ENCODE measurements at places on chromosomes 5 and 9. TPM values are rescaled to one million over a fixed set of nuclear protein-coding genes. Genes with fewer than 3 reads are reported as not detected.

- no peak for DNase-seq
Measured at GRCh38 chr5:123340928-123341327, 82.3 kb downstream of the CEP120 start.

ENHO gene
- 53.4 TPM for total RNA-seq

ECSCR gene
- total RNA-seq, result 4.9 TPM

- DNase-seq, result no peak
Measured at GRCh38 chr5:14173377-14174229, 30.5 kb downstream of the TRIO start.

FCN2 gene
- not detected for total RNA-seq

TOR2A gene
- 7.3 TPM for total RNA-seq

GRCh38 chr5:179244044-179244443 lies 101.2 kb downstream of the ADAMTS2 start:
- DNase-seq, result no peak

DNA sequence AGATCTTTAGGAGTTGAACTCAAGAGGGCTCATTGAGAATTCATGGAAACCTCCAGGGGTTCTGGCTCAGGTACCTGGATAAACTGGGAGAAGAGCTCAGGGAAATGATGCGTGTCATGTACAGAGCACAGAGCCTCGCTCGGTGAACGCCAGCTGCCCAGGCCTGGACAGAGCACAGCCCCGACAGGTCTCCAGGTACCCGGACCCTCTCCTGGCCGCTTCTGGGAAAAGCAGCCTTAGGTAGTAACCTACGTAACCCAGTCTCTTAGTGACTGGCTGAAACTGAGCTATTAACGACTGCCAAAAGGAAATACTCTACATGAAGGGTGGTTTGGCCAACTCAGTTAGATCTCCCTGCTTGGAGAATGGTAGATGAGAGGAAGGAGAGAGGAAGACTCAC lies 157.4 kb downstream of the TTLL11 start:
- no peak for DNase-seq

GRCh38 chr9:29435368-29435767 lies 1862.1 kb upstream of the C9orf72 start:
- DNase-seq, result no peak

GRCh38 chr5:167481345-167481744 lies 810.1 kb upstream of the WWC1 start:
- no peak for DNase-seq

GRCh38 chr5:157469687-157470086 lies 9.7 kb downstream of the NIPAL4 start:
- no peak for DNase-seq

- DNase-seq, result no peak
Measured at GRCh38 chr5:171264843-171265242, 44.2 kb upstream of the TLX3 start.

DNA sequence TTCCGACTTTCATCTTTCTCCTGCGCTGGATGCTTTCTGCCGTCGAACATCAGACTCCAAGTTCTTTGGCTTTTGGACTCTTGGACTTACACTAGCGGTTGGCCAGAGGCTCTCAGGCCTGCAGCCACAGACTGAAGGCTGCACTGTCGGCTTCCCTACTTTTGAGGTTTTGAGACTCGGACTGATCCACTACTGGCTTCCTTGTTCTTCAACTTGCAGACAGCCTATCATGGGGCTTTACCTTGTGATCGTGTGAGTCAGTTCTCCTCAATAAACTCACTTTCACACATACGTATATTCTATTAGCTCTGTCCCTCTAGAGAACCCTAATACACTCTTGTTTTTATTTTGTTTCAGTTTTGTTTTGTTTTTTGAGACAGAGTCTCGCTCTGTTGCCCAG lies 10.3 kb downstream of the FKBP15 start:
- DNase-seq, result no peak

KCNIP1 gene
- 15.5 TPM for total RNA-seq

WDR36 gene
- total RNA-seq, result 43.6 TPM

DNA sequence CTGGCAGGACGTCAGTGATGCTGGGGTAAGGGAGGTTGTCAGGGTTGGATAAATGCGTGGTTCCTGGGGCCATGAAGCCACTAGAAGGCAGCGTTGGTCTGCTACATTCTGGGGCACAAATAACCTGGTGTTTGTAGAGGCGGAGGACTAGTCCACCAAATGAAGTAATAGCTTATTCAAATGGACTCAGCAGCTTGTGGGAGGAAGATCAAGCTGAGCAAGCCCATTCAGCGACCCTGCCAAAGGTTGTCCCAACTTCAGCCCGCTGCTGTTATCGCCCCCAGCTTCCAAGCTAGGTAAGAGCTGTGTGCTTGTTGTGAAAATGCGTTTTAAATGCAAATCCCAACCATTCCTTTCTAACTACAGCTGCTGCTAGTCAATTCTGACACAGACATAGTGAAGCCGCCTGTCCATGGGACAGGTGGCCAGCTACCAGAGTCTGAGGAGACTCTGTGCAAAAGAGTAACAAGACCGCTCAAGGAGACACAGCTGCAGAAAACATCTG lies 7.6 kb upstream of the FAM240B start:
- DNase-seq, result no peak

- DNase-seq, result no peak
Measured at GRCh38 chr9:87077986-87078385, 130.7 kb upstream of the GAS1 start.

All from frontal cortex (tissue), 4 donors.